ENCODE measurements at places on chromosomes 2 and 18.

- DNase-seq, result no peak
These were observed 145.8 kb downstream of the AGPS start for GRCh38 chr2:177538323-177538722.

DNA sequence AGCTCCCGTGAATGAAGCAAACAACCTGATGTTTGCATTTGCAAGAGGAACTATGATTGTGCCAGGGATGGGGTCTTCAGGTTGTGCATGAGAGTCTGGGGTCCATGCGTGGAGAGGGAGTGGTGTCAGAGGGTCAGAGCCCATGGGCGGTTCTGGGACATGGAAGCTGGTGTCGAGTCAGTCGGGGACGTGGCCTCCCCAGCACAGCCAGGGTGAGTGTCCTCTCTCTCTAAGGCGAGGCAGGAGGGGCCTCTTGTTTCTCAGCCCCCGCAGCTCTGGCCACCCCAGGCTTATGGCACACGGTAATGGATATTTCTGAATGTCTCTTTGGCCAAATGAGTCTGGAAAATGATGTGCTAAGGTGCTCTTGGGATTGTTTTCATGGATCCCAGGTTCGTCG lies 118.6 kb downstream of the RTP5 start:
- no peak for DNase-seq

DNA sequence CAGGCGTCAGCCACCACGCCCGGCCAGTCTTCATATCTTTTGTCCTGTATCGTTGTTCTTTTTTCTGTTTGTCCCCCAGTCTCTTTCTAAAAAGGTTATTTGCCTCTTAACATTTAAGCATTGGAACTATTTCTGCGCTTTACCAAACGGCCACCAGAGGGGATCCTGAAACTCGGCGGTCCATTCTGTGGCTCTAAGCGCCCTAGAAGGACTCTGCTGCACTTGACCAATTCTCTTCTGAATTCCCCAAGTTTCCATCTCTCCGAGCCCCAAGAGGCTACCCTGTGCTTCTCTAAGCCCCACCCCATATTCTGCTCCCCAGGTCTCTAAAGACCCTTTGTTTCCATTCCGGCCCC lies 33.1 kb upstream of the REG3G start:
- no peak for DNase-seq

- no peak for DNase-seq
These were observed 154.3 kb downstream of the TNS1 start for GRCh38 chr2:217848351-217848957.

GRCh38 chr2:200703127-200703925 lies 108.4 kb upstream of the BZW1 start:
- no peak for DNase-seq

DNA sequence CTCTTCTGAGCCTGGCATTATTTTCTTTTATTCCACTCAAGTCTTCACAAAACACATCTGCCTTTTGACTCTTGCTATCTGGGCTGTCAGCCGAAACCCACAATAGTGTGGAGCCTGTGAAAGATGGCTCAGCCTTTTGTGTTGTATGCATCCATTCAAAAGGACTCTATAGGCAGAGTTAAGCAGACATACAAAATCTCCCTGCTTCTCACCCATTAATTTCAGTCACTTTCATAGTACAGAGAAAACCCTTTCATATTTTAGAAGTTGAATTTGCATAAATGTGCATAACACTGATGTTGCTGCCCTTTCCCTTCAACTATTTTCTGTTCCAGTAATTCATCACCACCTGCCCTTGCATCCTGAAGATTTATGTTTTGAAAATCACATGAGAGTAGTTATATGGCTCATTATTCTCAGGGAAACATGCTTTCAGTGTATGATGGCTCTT lies 154.6 kb downstream of the EVA1A start:
- no peak for DNase-seq

- no peak for DNase-seq
These were observed 593.3 kb upstream of the FANCL start for GRCh38 chr2:58834404-58834803.

DNA sequence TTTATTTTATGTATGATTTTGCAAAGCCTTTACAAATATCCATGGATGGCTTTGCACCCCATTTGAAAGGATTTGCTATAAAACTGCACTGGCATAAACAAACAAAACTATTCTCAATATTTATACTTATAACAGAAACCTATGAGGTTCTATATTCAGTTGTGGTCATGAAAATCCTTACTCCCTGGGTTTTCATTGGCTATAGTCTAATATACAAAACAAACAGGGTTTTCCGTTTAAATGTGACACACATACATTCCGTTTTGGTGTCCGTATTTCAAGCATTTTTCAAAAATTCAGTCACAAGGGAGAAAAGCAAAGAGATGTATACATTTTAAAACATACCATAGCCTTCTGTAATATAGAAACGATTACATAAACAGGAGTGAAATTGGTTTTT lies 100.0 kb downstream of the TCF4 start:
- no peak for DNase-seq

DNA sequence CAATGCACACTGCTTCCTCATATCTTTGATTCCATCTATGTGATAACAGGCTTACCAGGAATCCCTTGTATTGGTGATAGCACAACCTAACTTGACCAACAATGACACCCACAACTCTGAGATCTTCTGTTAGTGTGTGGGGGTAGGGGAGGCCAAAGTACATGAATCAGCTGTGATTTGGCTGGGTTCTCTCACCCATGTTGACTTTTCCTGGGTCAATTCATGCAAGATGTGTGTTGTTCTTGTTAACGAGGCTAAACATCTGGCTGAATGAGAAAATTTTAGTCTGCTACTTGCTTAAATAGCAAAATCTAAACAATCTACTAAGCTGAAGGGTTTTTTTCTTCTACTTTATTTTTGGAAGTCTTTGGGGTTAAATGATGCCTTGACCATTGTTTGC lies 341.2 kb upstream of the SLC14A2 start:
- no peak for DNase-seq

DNA sequence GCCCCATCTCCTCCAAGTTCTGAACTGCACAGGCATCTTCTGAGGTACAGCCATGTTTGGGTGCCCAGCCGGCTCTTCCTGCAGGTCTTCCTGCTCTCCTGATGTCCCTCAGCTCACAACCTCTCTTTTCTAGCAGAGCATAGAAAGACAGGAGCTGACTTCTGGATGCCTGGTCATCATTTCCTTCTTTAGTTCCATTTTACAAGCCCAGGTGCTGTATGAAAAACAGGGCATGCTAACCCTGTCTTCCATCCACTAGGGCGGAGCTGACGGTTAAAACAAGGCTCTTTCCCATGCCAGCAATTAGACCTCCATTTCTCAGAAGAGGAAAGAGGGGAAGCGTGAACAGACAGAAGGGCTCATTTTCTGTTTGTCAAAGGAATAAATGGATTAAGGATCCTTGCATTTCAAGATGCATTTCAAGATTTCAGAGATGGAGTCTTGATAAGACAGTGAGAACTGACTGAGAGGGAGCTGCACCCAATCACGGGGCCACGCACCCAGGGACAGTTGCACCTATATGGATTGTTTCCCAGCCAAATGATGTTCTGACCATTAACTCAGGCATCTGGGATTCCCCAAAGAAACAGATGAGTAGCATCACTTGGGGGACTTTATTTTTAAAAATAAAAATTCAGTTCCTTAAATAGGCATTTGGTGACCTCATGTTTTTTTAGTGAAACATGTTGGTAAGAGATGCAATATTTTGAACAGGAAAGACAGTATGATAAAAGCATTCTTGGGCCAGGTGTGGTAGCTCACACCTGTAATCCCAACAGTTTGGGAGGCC lies 45.8 kb upstream of the EML6 start:
- no peak for DNase-seq

DNA sequence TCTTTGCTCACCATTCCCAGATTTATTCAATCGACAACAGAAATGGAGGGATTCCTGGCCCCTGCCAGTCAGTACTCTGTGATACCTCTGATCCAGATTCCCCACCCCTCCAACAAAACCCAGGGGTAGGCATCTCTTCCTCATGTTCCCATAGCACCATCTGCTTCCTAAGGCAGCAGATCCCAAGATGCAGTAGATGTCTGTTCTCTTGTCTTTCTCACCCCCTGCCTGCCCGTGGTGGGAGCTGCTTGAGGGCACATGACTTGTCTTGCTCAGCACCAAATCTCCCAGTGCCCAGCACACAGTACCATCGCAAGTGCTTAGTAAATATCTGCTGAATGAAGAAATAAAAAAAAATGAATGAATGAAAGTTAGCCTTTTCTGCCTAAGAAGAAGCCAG lies 98.2 kb downstream of the ZBTB7C start:
- DNase-seq, result no peak

- no peak for DNase-seq
These were observed 34.2 kb downstream of the ABCA12 start for GRCh38 chr2:215104226-215104625.

DNA sequence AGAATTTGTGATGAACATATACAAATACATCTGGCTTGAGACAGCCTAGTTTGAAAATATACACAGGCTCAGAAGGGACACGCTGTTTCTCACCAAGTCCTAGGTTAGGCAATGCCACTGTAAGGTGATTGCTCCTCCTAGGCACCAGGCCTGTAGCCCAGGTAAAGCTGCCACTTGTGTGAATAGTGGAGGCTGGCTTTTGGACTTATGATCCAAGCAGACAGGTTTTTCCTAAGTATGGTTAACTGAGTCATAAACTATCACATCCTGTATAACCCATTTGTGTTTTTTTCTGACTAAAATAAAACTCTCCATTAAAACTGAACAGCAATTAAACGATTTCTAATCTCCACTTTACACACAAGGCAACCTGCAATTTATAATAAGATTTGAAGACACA lies 81.0 kb downstream of the SEMA4F start:
- no peak for DNase-seq

- no peak for DNase-seq
These were observed 1308.2 kb upstream of the NRXN1 start for GRCh38 chr2:52340171-52340570.

DNA sequence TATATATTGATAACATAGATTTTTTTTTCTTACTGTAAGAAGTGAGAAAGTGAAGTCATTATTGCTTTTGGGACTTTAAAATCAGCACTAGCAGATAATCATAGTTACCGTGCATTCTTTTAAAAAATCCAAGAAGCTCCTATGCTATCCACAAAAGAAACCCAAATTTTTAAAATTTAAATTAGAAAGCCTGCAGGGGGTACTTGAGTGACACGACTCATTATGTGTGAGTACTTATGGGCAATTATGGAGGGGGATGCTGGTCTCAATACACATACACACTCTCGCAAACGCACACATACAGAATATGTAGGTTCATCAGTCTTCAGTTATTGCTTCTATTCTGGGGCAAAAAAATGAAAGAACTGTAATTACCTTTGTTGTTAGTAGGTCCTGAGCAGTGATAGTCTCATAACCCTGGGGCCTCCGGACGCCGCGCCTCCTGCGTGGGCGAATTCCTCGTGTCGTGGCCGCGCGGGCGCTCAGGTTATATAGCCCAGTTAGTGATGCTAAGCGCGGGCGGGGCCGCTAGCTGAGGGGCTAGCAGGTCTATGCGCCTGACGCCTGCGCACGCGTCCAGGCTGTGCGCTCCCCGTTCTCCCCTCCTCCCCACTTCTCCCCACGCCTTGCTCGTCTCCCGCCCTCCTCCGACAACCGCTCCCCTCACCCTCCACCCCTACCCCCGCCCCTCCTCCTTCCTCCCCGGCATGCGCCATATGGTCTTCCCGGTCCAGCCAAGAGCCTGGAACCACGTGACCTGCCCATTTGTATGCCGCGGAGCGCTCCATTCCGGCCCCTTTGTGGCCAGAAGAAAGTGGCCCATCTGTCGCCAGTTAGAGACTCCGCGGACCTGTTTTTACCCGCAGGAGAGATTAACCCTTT lies at the start of gene NEUROD1:
TSS of gene NEUROD1 (minus strand) at position 463 of the 882 bp plus-strand sequence. CDS start 1,657 bp downstream, outside the sequence.
- no peak for DNase-seq

DNA sequence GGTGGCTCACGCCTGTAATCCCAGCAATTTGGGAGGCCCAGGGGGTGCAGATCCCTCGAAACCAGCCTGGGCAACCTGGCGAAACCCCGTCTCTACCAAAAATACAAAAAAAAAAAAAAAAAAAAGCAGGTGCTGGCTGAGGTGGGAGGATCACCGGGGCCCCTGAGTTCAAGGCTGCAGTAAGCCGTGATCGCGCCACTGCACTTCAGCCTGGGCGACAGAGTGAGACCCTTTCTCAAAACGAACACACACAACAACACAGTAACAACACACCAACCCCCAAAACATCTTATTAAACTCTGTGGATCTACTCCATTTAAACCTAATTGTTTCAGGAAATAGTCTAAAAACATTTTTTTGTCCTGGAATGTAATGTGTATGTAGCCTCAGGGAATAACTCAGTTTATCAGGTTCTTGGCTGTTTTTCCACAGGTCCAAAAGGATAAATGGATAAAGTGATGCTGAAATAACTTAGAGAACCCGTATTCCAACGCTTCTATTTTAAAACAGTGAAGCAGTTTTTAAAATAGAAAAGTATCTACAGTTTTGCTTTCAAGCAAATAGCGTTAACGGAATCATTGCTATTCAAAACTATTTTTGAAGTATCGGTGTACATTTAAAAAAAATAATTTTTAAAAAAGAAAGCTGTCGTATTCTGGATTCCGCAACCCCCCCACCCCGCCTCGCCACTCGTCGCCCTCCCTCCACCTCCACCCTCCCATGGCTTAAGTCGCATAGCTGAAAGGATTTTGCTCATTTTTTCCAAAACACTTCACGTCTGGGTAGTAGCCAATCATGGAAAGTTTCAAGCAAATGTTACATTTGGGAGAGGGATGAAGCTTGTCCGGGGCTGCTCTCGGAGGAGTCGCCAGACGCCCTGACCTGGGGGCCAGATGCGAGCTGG lies 895 bp upstream of the GLS start:
- no peak for DNase-seq

GRCh38 chr2:152025678-152026287 lies 73.1 kb downstream of the CACNB4 start:
- DNase-seq, result no peak

DNA sequence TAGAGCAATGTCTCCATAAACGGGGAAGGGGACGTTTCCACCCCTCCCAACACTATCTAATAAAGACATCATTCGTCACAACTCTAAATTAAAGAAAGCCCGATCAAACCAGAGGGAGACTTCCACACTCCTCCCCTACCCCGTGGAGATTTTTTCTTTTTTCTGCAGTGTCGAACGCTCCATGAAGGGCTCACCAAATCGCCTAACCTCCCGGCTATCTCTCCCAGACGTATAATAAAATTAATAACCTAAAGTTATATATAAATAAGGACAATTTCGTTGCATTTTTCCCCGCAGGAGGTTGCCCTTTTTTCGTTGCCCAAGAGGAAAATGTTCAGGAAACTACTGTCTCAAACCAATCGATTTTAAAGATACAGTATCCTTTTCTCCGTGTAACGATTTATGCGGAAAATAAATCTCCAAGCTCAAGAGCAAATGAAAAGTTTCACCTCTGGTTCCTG lies 2.4 kb downstream of the EVX2 start:
- no peak for DNase-seq

DNA sequence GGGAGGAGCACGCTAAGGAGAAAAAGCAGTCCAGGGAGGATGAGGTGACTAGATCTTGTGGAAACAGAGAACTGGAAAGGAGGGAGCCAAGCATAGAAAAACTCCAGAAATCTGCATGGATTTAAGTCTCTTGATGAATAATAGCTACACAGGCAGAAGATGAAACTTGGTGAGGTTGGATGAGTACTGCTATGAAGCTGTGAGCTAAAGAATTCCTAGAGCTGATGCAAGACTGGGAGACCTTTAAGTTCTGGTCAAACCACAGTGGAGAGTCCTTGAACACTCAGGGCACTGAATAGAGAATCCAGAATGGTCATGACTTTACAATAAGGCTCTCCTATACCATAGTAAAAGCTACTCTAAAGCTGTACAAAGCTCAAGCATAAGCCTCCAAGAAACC lies 18.4 kb upstream of the PIEZO2 start:
- DNase-seq, result no peak

GRCh38 chr18:32160547-32160946 lies 29.3 kb upstream of the MEP1B start:
- no peak for DNase-seq
